ENCODE measurements at places on chromosomes 5 and 9.

- no peak for DNase-seq
Observed at GRCh38 chr5:96768708-96769251, 39.0 kb downstream of the ERAP1 start.

DNA sequence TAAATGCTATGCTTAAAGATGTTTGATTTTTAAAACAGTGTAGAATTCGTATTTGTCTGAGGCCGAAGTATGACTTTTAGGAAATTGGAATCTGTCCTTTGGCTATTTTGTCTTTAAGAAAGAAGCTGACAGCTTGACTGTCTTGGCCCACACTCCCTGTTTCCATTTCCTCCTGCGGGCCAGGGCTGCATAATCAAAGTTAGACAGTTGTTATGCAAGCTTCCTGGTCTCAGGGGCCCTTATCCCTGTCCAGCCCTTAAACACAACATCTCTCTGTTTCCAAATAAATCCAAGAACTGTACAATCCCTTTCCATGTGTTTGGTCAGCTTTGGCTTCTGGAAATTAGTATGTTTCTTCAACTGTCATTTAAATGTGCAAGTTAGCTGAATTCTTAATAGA is 54.6 kb upstream of the ECM2 start:
- no peak for DNase-seq

- DNase-seq = no peak
Observed at GRCh38 chr5:62790348-62790747, 211.7 kb downstream of the LRRC70 start.

DNA sequence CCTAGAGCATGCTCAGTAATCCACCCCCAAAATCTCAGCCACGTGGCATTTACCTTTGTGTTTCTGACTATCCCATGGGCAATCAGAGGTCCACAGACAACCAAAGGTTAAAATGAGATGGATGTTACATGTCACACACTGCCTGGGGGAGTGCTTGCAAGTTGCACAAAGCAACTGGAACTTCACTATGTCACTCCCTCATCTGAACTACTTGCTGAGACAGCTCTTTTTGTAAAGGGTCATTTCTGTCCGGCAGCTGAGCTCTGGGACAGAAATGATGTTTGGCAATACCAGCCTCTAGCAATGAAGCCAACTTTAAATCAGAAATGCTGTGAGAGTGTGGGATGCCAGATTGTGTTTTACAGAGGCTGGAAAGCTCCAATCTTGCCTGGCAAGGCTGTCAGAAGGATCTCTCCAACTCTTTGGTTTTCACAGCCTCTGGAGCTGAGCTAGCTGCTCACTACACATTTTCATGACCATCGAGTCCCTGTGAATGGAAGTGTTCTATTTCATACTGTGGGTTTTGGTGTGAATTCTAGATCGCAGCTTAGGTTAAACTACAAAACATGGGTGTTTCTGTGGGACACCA is 66.3 kb upstream of the TMEM215 start:
- DNase-seq = no peak

DNA sequence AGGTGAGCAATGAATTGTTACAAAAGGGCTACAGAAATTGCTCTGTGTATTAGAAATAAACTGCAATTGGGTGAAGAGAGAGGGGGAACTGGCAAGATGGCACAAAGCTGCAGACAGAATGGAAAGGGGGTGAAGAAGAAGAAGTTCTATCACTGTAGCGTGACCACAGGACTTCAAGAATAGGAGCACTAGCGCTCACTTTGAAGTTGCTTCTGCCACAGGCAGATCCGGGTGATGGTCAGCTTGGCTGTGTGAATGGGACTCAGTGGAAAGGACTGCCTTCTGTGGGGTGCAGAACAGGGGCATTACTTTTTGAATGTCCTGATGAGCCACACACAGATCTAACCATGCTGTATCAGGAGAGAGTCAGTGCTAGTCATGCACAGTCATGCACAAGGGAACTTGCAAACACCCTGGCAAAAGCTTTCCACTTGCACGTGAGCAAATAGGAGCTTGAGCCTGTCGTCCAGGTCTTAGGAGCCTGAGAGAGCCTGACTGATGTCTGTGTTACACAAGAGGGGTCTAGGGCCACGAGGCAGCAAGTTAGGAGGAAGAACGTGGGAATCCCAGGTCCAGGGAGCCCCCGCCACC is 16.3 kb downstream of the IL5 start:
- DNase-seq = no peak

GRCh38 chr5:80554646-80555045 is 15.4 kb downstream of the ANKRD34B start:
- DNase-seq = no peak

DNA sequence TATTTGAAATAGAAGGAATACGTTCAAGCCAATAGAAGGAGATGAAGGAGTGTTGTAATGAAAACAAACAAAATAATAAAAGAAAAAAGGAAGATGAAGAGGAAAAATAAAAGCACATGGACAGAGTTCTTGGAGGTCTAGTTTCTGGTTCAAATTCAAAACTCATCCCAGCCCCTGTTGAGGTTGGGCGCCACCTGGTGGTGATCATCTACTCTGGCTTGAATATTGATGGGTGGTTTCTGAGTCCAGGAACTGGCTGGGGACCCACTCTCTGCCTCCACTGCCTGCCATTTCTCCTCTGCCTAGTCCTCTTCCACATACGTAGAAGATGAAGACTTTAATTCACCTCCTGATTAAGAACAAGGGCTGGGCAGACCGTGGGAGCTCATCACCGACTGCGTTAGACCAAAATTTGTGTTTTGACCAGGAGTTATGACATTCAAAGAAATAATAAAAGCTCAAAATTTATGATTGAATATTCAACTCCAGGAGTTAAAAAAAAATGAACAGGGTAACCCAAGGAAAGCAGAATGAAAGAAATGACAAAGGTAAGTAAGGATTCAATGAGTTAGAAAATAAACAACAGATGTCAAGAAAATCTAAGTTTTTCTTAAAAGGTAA is 99.0 kb upstream of the SLC1A3 start:
- peak; percentile 2 for DNase-seq

GRCh38 chr5:157766442-157766841 is 22.9 kb downstream of the LSM11 start:
- no peak for DNase-seq

DNA sequence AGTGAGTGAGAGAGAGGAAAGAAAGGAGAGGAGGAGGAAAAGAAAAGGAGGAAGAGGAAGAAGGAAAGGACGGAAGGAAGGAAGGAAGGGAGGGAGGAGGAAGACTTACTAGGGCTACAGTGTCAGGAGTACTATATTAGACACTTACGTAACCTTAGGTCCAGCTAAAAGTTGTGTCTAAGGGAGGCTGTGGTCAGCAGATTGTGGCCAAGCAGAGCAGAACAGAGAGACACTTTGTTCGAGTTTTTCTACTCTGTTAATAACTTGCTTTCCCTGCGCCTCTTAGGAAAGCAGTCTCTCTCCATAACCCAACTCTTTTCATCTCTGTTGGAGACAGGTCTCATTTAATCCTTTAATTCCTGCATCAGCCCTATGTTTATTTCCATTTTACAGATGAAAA is 138.9 kb downstream of the KCNN2 start:
- no peak for DNase-seq

- no peak for DNase-seq
Observed at GRCh38 chr9:15240927-15241326, 66.1 kb downstream of the TTC39B start.

GRCh38 chr5:52997424-52997823 is 8.3 kb downstream of the ITGA2 start:
- no peak for DNase-seq

- DNase-seq = no peak
Observed at GRCh38 chr5:92580814-92581213, 1000.2 kb downstream of the NR2F1-AS1 start.

GRCh38 chr5:10138395-10139057 is 111.2 kb downstream of the ATPSCKMT start:
- no peak for DNase-seq

GRCh38 chr9:77158772-77159513 is 18.4 kb upstream of the VPS13A start:
- no peak for DNase-seq

DNA sequence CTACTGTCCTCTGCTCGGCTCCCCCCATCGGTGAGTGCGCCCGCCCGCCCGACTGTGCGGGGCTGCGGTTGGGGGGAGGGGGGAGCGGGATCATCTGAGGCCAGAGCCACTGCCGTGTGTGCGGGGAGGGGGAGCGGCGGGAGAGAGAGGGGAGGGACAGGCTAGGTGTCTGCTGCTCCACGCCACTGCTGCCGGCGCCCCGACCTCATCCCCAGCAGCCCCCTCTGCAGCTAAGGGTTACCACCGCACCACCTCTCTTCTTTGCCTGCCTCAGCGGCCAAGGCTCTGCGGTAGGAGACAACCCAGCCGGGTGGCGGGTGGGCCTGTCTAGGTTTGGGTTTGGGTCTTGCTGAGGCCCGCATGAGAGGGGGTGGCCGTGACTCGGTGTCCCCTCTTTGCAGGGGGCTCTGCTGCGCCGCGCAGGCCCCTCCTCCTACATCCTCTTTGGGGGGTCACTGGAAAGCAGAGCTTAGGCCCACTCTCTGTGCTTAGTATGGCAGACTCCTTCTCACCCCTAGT is 670 bp upstream of the PURA start:
- no peak for DNase-seq

All from esophagus squamous epithelium (tissue), 5 donors.